Fibroblast of skin of back (primary cell): ENCODE measurements at places on chromosomes 5 and 9.

GRCh38 chr5:32779754-32780415 lies 68.8 kb downstream of the NPR3 start:
- DNase-seq: peak; percentile 60

DNA sequence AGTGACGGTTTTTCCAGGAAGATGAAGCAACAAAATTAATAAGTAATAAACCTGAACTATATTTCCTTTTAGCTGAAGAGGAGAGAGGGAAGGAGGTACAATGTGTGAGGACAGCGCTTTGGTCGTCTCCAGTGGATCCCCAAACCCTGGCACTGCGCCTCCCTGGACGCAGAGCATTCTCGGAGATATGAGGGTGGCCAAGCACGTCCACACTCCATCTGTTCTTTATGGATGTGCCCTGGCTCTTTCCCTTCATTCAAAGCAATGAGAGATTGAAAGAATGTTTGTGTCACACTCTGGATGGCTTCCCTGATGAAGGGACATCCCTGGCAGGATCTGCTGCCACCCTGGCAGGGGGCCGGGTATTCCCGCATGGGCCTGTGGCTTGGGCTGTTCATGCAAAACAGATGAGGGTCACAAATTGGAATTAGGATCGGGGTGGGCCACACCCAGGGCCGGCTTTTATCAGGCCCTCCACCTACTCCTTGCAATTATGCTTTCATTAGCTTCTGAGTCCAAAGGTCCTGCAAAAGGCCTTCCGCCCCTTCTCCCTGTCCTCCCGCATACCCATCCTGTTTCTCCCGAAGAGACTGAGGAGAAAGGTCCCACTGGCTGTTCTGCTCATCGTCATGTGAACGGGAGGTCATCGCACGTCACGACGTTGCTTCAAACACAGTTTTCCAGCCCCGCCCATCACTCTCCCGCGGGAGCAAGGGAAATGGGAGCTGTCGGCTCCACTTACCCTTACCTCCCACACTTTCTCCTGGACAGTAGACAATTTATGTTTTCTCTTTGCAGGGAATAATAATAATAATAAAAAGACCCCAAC lies 286.1 kb upstream of the IRX4 start:
- no peak for DNase-seq

GRCh38 chr9:105021917-105022316 lies 94.0 kb upstream of the ABCA1 start:
- no peak for DNase-seq

DNA sequence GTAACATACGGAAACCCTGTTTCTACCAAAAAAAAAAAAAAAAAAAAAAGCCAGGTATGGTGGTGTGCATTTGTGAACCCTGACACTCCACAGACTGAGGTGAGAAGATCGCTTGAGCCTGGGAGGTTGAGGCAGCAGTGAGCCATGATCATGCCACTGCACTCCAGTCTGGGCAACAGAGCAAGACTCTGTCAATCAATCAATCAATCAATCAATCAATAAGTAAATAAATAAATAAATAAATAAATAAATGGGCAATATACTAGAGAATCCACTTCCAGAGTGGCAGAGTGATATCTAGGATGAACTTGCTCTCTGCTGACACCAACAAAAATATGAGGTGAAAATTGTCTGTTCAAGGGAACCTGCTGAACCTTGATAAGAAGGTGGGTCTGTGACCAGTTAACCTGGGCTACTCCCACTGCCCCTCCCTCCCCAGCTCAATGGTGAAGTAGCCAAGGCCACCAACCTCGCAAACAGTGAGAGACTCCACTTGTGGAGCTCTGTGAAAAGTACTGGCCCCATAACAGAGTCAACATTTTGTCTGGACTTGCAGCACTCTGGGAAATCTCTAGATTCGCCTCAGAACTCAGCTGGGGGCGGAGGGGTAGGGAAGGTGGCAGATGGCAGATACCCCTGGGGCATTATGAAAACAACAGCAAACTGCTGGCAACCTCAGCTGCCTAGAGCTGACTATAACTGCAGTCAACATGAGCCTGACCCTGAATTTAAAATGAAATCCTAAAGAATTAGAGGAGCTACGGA lies 163.7 kb downstream of the ROR2 start:
- DNase-seq: no peak

GRCh38 chr9:6759185-6759977 lies 1.6 kb downstream of the KDM4C start:
- DNase-seq: peak; percentile 85

- no peak for DNase-seq
Observed at GRCh38 chr5:35342664-35343063, 112.4 kb upstream of the PRLR start.

GRCh38 chr9:111436571-111436970 lies 47.6 kb downstream of the ECPAS start:
- no peak for DNase-seq

GRCh38 chr5:97750576-97750975 lies 567.5 kb upstream of the RIOK2 start:
- DNase-seq: no peak

DNA sequence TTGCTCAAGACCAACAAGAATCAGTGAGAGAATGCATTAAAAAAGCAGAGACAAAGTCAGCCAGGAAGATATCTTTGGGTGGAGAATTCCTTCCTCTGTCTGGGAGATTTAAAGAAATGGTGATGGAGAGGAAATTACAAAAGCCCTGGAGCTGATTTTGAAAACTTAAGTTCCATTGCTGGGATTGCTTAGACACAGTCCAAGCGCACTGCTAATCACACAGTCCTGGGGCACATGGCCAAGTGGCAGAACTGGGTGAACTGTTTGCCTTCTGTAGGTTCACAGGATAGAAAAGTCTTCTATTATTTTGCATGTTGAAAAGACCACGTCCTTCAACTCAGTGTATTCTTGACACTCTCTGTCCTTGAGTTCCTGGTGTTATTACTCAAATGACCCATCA lies 284.9 kb upstream of the FBXL7 start:
- DNase-seq: no peak

GRCh38 chr5:118371973-118372831 lies 616.1 kb downstream of the DTWD2 start:
- DNase-seq: no peak

GRCh38 chr5:167167191-167167795 lies 1124.2 kb upstream of the WWC1 start:
- DNase-seq: no peak

DNA sequence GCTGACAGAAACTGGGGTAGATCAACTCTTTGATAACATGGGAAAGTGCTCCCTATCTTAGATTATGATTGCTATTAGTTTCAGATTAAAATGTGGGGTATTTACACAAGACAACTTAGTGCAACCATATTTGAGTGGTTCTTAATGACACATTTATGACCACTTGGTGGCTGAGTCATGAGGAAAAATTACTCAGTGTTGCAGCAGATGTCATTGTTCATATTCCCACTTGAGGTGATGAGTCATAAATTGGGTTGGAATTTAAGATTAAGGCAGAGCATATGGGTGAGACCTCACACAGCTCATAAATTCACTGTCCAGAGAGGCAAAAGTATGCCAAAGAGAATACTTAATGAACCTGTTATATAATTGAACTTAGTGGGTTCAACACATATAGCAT lies 408.3 kb downstream of the DMRT2 start:
- peak; percentile 97 for DNase-seq

DNA sequence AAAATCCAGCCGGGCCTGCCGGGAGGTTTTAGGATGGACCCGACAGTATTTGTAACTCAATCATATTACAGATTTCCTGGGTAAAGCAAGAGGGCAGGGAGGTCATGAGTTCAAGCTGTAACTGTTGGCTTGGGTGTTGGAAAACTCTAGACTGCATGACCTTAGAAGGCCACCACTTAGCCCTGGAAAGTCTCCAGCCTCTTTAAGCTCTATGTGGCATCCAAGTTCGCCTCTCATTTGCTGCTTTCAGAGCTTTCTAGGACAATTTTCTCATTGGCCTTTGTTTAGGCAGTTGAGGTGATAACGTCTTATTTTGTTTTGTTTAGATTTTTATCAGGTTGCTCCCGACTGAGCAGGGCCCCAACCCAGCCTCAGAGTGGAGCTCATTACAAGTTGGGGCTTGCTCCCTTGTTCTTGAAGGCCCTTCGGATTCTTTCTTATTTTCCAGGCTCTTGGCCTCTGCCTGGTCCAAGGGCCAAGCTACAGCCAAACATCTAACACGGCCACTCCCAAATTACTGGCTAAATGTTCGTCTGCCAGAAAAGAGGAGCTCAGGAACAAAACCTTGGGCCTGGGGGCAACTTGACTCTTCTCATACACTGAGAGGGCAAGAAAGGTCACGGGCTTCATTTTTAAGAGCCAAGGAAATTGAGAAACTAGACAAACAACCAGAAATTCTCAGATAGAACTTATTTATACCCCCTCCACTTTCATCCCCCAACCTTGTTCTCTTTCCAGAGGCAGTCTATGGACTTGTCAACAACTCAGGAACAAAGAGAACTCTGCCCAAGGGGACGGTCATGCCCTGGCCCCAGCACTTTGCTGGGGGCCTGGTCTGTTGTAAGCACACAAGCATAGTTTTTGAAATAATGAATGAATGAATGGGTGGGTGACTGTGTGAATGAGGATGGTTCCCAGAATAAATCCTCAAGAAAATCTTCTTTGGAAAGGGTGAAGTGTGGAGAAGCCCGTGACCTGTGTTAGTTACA lies 526.9 kb downstream of the BNC2 start:
- DNase-seq: no peak

GRCh38 chr9:93967020-93967803 lies 12.1 kb upstream of the BARX1 start:
- DNase-seq: no peak

GRCh38 chr9:134192951-134193731 lies 28.8 kb upstream of the RNU6ATAC start:
- DNase-seq: no peak

DNA sequence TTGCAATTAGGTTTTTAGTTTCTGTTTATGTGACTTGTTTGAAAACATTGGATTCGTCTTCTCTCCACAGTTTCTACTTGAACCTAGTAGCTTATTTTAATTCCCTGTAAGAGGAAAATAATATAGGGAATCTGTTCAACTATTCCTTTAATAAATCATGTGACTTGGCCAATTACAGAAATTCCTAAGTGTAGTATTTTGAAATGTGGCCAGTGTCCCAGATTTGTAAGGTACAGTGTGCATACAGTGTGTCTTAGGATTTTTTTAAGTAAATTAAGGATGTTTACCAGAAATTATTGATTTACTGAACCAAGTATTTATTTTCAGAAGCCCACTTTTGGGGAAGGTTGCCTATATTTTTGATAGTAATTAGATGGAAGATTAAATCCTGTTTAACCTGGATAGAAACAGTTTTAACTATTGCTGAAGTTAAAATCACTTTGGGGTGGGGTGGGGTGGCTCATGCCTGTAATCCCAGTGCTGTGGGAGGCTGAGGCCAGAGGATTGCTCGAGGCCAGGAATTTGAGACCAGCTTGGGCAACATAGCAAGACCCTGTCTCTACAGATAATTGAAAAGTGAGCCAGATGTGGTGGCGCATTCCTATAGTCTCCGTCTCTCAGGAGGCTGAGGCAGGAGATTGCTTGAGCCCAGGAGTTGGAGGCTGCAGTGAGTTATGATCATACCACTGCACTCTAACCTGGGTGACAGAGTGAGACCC lies 36.9 kb downstream of the G3BP1 start:
- no peak for DNase-seq

DNA sequence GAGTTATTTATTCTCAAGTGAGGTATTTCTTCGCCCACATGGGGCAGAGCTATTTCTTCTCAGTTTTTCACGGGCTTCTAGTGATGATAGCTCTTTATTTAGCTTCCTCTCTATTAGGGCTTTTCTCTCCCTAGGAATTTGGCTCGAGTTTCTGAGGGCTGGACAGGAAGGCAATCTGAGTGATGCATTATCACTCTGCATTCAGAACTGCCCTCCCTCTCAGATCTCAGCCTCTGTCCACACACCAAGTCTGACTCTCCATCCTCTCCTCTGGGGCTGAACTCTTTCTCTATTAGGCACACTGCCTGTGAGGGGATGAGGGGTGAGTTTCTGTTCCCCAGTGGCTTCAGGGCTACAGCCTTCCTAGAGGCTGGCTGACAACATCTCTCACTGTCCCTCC lies 14.9 kb upstream of the SCAMP1 start:
- DNase-seq: peak; percentile 49

- no peak for DNase-seq
Observed at GRCh38 chr9:21141427-21141882, at the start of gene IFNW1. IFNW1 (minus strand) TSS chr9:21141832; CDS start chr9:21141570, 262 bp downstream.

- peak; percentile 83 for DNase-seq
Observed at GRCh38 chr9:115170358-115171073, 52.6 kb upstream of the TNC start.

- DNase-seq: no peak
Observed at GRCh38 chr5:109853377-109853776, 163.7 kb downstream of the MAN2A1 start.

GRCh38 chr9:69658987-69659675 lies 13.0 kb downstream of the APBA1 start:
- no peak for DNase-seq

DNA sequence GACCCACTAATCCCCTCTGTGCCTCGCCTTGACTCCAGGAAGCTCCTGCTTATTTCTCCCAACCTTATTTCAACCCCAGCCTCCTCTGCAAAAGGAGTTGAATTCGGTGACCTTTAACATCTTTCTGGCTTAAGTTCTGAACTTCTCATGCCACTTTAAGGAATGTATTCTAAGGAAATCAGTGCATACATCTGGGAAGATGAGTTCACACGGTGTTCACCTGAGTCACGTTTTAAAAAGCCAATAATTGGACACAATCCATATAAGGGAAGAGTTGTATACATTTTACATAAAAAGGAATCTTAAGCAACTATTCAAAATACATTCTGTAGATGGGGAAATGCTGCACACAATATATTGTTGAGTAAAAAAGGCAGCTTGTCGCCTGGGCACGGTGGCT lies 33.2 kb downstream of the FAT2 start:
- no peak for DNase-seq

- DNase-seq: peak; percentile 67
Observed at GRCh38 chr9:87714819-87715218, 11.1 kb upstream of the CTSL start.

GRCh38 chr9:87824216-87824875 lies 58.3 kb upstream of the SPATA31E1 start:
- no peak for DNase-seq

- peak; percentile 29 for DNase-seq
Observed at GRCh38 chr9:101736717-101737116, 1.7 kb downstream of the GRIN3A start.

- DNase-seq: peak; percentile 80
Observed at GRCh38 chr5:76500633-76501393, 97.7 kb downstream of the IQGAP2 start.

DNA sequence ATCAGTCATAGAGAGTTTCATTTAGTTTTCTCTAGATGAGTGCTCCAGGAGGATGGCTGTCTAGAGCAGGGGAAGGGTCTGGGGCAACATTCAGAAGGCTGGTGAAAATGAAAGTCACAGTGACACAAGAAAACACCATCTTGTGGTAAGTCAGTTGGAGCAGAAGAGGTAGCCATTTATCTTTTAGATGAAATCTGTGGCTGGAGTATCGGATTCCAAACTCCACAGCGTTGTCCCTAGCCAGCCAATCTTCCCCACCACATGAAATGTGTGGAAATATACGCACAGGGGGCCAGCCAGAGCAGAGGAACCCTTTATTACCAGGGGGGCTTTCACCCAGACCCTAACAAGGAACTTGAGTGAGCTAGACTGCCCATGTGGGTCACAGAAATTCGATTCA lies 15.9 kb upstream of the TNFAIP8 start:
- no peak for DNase-seq

GRCh38 chr5:102834438-102834964 lies 79.4 kb downstream of the PAM start:
- no peak for DNase-seq
